Omental fat pad (tissue), 4 donors: ENCODE measurements at places on chromosomes 7 and 10.

DNA sequence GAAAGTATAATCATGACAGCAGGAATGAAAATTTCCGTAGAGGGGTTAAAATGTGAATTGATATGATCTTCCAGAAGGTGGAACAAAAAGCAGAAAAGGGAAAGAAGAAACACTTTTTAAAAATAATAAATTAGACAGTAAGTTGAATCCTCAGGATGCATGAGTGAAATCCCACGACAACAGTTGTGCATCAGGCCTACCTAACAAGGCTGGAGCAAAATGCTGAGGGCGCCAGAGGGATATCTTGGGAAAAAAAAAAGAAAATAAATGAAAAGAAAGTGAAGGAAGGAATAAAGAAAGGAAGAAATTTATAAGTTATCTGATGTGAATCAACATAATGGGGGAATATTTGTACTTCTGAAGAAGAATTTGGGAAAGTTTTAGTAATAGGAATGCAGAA lies 13.0 kb upstream of the HUS1 start:
- no peak for DNase-seq

- no peak for DNase-seq
These were observed 188.4 kb upstream of the MALRD1 start for GRCh38 chr10:18860186-18860585.

GRCh38 chr10:130638991-130639390 lies 502.8 kb downstream of the GLRX3 start:
- DNase-seq = no peak

GRCh38 chr10:113202011-113202410 lies 252.0 kb downstream of the TCF7L2 start:
- DNase-seq = no peak

- DNase-seq = no peak
These were observed 25.1 kb downstream of the SLC25A40 start for GRCh38 chr7:87850836-87851593.

- no peak for DNase-seq
These were observed 14.4 kb downstream of the COL28A1 start for GRCh38 chr7:7521259-7521658.

- DNase-seq = no peak
These were observed 107.0 kb downstream of the GNAI1 start for GRCh38 chr7:80241671-80242070.

DNA sequence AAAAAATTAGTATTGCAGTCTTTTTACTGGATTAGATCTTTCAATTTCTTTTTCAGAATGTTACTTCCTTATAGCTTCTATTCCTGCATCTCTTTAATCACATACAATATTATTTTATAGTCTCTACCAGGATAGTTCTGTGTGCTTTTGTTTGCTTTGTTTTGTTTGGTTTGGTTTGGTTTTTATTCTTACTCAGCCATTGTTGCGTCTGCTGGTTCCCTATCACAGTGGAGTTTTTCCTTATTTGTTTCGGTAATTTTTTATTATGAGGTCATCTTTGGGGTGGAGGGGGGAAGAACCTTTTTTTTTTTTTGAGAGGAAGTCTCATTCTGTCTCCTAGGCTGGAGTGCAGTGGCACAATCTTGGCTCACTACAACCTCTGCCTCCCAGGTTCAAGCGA lies 9.0 kb upstream of the BAIAP2L1 start:
- DNase-seq = no peak

- DNase-seq = no peak
These were observed 1.9 kb downstream of the VGF start for GRCh38 chr7:101163279-101164070.

GRCh38 chr7:134535272-134535918 lies 8.0 kb downstream of the AKR1B10 start:
- no peak for DNase-seq

- no peak for DNase-seq
These were observed 577.7 kb upstream of the AUTS2 start for GRCh38 chr7:69020536-69020935.

DNA sequence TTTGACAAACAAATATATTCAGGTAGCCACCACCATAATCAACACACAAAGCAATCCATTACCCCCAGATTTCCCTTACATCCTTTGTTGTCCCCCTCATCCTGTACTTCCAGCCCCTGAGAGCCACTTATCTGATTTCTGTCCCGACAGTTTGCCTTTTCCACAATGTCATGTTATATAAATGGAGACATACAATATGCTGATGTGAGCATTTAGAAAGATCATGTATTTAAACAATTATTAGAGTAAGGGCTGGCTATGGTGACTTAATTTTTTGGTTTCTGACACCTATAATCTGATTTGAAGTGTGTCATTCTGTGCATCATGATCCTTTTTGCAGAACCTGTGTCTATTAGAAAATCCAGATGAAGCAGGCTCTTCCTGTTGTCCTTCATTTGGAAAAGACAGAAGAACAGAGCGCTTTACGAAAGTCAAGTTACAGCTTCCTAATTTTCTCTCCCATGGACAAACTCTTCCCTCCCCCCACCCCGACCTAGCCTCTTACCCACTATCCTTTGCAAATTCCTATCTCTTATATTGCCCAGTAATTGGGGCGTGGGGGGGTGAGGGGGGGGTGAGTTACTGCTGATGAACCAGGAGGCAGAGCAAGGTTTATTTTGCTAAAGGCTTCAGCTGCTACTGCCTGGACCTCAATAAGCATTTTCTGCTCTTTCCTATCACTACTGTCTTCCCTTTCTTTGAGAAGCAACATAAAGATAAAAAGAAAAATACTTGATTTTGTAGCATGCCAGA lies 252.4 kb upstream of the C7orf33 start:
- DNase-seq = no peak

GRCh38 chr10:44369296-44369695 lies 15.6 kb downstream of the CXCL12 start:
- DNase-seq = no peak

GRCh38 chr10:101493249-101493648 lies 94.8 kb downstream of the POLL start:
- DNase-seq = no peak

DNA sequence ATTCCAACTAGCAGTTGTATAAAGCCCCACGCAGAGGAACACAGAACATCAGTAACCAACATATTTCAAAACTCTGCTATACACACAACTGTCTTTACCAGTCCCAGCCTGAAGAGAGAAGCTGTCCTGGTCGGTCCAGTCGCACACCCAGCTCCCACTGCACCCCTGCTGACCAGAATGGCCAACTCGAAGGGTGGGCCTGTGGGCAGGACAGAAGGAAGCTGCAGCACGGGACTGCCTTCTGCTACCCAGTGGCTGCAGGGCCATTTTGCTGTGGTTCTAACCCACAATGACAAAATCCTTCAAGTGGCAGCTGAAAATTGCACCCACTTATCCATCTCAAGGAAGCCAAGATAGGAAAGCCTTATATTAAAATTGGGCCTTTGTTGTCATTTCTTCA lies 48.2 kb downstream of the GSDME start:
- DNase-seq = no peak

DNA sequence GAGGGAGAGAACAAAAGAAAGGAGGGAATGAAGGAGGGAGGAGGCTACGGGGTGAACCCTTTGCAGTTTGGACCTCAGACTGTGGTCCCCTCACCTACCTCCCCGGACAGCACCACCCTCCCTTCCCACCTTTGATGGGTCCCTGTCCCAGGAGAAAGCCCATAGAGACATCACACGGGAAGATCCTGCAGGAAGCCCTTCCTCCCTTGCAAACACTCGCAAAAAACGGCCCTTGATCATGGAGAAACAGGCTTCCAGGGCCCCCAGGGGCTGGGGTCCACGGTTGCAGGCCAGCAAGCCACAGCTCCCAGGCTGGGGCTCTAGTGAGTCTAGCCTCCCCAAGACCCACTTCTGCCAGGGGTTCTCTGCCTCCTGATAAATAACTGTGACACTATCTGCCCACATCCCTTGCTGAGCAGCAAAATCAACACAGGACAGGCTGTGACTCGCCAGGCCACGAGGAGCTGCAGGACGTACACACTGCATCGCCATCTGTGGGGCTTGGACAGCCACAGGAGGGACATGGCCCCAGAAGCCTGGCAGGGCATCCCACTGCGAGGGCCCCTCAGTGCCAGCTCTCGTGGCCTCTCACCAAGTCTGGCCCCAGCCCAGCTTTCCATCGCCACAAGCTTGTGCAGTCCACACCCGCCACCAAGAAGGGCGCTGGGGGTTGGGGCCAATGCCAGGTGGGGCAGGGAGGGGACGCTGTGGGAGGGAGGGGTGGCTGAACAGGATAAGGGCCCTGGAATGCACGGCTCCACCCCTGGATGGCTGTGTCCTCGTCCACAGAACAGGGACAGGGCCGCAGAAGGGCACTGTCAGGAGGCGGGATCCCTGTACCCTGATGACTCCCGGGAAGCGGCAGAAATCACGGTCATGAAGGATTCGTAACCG lies 34.2 kb downstream of the PDGFA start:
- no peak for DNase-seq

DNA sequence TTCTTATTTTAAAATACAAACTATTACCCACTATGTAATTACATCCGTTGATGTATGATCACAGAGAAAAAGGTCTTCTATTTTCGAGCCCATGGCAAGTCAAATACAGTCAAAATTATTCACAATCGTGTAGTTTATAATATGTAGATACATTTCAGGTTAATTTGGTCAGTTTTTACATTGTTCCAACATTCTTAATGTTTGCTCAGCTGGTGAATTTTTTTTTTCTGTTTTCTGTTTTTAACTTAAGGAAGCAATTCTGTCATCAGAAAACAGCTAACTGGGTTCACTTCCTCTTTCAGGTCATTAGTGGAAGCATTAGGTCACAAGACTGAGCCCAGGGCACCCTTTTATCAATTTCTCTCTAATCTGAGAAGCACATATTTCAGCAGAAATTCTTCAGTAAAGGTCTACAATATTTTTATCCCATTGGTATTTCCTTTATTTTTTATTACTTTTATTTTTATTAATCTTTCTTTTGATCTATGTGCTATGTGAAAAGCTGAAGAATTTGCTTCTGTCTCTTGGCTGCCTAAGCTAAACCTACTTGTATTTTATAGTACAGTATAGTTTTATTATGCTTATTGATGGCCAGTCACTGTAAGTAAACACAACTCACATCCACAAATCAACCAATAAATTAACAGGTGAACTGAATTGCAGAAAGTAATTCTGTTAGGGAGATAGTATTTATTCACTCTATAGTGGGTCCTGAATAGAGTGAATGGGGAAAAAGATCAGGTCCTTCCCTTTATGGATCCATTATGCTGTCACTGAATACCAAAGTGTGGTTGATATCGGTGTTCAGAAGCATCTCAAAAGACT lies 84.6 kb downstream of the ICA1 start:
- DNase-seq = no peak

GRCh38 chr10:106078895-106079576 lies 1085.5 kb downstream of the SORCS1 start:
- DNase-seq = no peak

GRCh38 chr10:78510566-78511323 lies 477.1 kb downstream of the RPS24 start:
- no peak for DNase-seq

- no peak for DNase-seq
These were observed 66.1 kb downstream of the KCNMA1 start for GRCh38 chr10:77571490-77571889.

DNA sequence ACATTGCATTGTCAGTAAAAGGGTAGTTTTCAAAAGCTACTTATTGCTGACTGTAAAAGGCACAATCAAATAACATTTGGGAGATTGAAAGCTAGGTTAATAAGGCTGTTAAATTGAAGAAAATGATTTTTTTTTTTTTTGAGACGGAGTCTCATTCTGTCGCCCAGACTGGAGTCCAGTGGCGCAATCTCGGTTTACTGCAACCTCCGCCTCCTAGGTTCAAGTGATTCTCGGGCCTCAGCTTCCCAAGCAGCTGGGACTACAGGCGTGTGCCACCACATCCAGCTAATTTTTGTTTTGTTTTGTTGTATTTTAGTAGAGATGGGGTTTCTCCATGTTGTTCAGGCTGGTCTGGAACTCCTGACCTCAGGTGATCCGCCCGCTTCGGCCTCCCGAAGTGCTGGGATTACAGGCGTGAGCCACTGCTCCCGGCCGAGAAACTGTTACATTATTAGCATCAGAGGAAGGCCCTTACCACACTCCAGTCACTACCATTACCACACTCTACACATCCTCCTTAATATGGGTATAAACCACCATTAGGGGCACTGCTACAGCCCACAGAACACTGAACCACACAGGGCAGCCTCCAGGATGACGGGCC lies 1.0 kb downstream of the CYP51A1 start:
- no peak for DNase-seq

DNA sequence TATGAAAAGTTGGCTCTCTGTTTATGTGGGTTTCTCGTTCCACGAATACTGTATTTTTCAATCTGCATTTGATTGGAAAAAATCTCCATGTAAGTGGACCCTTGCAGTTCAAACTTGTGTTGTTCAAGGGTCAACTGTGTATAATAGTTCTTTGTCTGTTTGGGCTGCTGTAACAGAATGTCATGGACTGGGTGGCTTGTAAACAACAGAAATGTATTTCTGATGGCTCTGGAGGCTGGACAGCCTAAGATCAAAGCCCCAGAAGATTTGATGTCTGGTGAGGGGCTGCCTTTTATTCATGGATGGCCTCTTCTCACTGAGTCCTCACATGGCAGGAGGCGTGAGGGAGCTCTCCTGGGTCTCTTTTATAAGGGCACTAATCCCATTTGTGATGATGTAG lies 36.2 kb downstream of the INPP5F start:
- no peak for DNase-seq

GRCh38 chr7:13321316-13321715 lies 633.9 kb downstream of the ARL4A start:
- DNase-seq = no peak

DNA sequence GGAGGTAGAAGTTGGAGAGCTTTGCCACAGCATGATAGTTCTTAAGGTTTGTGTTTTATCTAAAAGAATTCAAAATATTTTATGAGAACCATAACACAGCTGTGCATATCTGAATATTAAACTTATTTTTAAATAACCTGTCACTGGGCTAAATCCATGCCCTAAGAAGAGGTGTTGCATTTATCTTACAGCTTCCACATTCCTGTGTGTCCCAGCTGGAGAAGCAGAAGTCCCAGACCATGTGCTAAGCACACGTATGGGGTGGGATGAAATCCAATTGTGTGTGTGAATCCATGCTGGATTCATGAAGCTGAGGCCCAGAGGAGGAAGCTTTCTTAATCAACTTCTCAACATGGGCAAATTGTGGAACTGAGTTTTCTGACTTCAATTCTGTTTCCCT lies 121.5 kb downstream of the PKD1L1 start:
- no peak for DNase-seq

- no peak for DNase-seq
These were observed 2.4 kb downstream of the TLL2 start for GRCh38 chr10:96511044-96511945.

- DNase-seq = no peak
These were observed 2.1 kb downstream of the PCBD1 start for GRCh38 chr10:70885931-70886903.

DNA sequence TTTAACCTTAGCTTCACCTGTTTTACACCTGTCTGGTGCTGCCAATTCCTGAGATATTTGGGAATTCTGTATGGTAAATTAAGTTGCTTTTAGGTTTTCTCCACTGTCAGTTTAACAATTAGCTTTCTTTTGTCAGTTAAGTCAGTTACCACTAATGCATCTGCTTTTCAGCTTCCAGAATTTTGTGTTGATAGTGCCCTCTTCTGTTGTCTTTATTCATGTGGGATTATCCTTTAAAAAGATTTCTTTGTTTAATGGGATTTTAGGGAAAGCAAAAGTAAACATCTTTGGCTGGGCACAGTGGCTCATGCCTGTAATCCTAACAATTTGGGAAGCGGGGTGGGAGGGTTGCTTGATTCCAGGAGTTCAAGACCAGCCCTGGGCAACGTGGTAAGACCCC lies 8.1 kb downstream of the TFAM start:
- no peak for DNase-seq
